ENCODE measurements at places on chromosomes 7 and 10.

DNA sequence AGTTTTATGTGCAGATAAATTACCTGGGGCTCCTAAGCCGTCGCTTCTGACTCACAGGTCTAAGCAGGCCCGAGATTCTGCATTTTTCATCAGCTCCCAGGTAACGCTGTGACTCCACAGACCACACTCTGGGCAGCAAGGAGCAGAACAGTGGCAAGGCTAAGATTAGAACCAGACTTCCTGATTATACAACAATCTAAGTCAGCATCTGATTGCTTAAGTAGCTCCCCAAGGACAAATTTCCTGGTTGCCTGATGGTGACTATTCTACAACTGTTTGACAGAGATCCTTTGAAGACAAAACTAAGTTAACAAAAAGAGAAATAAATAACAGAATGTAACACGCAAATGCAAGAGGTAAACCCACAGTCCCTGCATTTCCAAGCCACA, 69.0 kb downstream of the CREB3L2 start:
- no peak for DNase-seq

DNA sequence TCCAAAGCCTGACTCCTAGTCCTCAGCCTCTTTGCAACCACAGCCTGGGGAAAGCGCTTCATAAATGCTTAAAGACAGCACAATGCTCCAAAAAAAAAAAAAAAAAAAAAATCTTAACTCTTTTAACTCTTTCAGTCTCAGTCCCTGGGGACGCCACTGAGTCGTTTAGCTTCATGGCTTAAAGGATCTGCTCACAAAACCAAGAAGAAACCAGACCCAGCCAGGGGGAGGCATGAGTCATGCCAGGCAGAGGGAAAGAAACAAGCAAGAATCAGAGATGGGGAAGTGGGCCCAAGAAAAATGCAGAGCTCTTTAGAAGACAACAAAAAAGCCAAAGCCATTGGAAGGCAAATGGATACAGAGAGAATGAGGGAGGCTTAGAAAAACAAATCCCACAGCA, 32.5 kb upstream of the DOCK1 start:
- DNase-seq: no peak

DNA sequence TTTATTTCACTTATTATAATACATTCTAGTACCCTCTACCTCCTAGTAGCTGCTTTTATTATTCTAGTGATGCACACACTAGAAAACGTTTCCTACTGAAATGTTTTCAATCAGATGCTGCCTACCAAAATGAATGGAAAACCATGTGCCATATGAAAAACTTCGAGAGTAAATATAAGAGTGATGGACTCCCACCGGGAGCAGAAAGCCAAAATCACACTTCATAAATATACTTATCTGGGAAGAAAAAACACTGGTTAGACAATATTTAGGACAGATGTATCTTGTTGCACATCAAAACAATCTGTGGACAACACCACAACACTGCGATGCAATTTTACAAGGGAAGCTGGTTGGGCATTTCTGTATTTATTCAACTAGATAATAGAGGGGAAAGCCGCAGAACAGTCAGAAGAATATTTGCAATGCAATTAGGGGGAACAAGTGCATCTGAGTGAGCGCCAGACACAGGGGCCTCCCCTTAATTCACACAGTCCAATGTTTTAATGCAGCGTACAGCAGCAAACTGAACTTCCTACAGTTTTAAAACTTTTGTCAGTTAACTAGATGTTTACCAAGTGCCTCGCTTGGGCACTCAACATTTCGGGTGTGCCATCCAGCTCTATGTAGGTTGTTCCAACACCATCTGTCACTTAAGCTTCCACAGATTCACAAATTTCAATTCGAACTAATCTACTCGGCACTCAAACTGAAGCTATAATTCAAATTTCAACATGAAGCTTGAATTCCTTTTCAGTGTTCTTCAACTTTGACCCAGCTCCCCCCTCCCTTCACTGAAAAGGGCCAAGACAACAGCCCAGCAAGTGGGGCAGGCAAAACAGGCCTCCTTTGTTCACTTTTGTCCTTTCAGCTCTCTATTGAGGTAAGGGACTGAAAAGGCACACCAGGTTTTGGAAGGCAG, 7.4 kb downstream of the NRCAM start:
- DNase-seq: no peak

GRCh38 chr7:151339651-151340382, 1.8 kb upstream of the NUB1 start:
- DNase-seq: no peak

DNA sequence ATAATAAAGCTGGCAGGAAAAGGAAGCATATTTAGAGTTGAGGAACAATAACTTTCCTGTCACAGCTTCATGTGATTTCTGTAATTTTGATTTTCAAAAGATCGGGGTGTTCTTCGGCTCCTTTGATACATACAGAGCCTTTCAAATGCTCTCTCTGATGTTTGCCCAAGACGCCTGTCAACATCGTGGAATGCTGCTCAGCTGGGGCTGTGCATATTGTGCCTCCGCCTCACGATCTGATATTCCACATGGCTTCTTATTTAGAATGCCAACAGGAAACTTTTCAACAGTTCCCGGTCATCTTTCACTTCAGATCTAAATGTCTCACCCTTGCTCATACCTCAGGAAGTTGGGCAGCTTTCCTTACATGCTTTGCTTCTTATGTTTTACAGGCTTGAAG, 7.3 kb downstream of the NPY start:
- DNase-seq: no peak
